ENCODE measurements at places on chromosomes 11 and 22. TPM values are rescaled to one million over a fixed set of nuclear protein-coding genes. Genes with fewer than 3 reads are reported as not detected.

- no peak for DNase-seq
These were observed 197.6 kb downstream of the TMEM135 start for GRCh38 chr11:87235366-87235765.

DNA sequence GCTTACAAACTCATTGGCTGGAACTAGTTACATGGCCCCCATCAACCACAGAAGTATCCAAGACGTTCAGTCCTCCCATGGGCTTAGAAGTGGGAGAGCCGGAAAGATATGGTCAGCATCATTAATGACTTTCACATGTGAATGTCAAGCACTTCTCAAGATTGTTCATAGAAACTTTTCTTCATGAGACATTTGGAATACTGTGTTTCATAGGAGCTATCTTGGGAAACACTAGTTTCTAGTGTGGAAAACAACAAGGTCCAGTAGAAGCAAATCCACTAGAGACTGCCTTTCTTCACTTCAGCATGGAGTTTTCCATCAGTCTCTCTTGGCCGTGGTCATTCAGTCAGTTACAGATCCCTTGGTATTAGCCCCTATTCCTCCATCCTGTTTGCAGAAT is 160.9 kb downstream of the C11orf91 start:
- no peak for DNase-seq

The APOL4 gene
- 10.9 TPM for polyA plus RNA-seq

The PKDREJ gene
- polyA plus RNA-seq: 0.55 TPM

The SAA4 gene
- not detected for polyA plus RNA-seq

Data from left kidney (tissue), 8 donors.